ENCODE measurements at places on chromosomes 1 and 21.
A peak's percentile ranks its signal among the peaks of the same experiment; 100 is the strongest.

DNA sequence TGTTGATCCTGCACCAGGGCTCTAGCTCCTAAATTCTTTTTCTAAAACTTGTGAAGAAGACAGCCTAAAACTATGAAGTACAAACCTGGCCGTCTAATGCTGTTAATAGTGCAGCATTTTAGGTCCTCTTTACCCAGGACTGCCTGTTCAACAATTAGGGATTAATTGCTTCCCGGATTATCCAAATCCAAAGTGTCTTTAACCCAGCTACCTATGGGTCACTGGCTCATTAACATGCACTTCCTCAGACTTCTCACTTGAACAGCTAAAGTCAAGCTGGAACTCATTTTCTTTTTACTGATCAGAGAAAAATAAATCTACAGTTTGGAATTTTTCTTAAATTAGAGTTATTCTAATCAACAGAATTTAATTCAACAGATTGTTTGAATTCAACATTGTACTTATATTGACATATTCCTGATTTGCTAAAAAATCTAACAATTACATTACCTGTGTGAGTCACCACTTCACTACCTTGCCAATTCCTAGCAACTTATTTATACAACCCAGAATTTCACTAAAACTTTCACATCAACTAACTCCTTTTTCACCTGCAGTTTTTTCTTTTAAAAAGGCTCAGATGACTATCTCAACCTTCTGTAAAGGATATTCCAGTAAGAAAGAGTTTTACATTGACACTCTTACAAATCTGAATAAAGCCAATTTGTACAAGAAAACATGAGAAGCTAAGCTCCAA lies 3.3 kb downstream of the HNRNPU start:
- DNase-seq, result no peak

- DNase-seq, result no peak
Measured at GRCh38 chr21:45026826-45027225, 47.6 kb upstream of the ADARB1 start.

DNA sequence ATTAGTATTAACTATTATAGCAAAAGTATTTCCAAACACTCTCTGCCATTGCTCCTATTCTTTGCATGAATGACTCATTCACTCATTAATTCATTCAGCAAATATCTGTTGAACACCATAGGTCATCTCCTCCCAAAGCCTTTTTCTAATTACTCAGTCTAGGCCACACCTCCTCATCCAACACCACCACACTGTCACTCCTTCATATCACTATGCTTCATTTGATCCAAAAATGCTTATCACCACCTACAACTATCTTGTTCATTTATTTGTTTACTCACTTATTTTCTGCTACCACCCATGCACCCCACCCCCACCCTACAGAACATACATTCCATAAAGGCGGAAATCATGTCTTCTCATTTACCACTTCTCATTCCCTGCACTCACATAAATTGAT lies 94.4 kb upstream of the TNFSF4 start:
- peak; percentile 8 for DNase-seq

GRCh38 chr1:80929868-80930508 lies 870.7 kb upstream of the ADGRL2 start:
- no peak for DNase-seq
